ENCODE measurements at places on chromosomes 7 and 10.

GRCh38 chr7:30390736-30391636, 87.6 kb downstream of the NOD1 start:
- no peak for DNase-seq

GRCh38 chr10:35595106-35595505, 10.0 kb upstream of the GJD4 start:
- DNase-seq, result no peak

- DNase-seq, result no peak
Measured at GRCh38 chr10:10014846-10015245, 1002.8 kb upstream of the CELF2 start.

- DNase-seq, result no peak
Measured at GRCh38 chr7:6330657-6331056, 58.2 kb upstream of the CYTH3 start.

GRCh38 chr10:1024103-1024502, 1.6 kb downstream of the IDI2 start:
- no peak for DNase-seq

DNA sequence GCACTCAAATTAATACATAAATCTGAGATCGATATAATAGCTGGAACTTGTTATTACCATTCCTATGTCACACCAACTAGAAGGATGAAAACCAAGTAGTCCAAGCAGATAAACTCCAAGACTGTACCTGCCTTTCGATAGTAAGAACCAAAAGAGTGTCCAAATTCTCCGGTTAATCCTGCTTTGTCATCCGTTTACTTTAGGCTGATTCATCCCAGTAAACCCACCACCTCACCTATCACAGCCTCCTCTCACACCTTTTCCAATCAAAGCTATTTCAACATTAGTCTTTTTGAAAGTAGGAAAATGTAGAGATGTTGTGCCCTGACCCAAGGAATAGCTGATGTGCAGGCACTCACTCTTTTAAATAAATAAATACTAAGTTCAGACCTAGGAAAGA, 177.2 kb downstream of the CTNNA3 start:
- no peak for DNase-seq

DNA sequence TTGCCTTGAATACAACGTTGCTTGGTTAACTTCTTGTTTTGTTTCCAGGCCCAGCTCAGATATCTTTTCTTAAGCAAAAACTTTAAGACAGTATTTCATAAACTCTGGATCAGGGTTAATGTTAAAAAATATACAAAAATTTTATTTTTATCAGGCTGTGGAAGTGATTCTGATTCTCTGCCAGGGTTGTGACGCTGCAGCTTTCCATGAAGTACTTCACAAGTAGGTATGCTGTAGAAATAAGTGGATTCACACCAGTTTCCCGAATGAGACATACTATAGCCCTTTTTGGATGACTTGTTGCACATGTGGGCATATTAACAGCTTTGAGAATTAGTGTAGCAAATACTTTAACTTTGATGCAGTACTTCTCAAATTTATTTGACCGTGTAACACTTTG, 70.1 kb downstream of the CDK14 start:
- no peak for DNase-seq

DNA sequence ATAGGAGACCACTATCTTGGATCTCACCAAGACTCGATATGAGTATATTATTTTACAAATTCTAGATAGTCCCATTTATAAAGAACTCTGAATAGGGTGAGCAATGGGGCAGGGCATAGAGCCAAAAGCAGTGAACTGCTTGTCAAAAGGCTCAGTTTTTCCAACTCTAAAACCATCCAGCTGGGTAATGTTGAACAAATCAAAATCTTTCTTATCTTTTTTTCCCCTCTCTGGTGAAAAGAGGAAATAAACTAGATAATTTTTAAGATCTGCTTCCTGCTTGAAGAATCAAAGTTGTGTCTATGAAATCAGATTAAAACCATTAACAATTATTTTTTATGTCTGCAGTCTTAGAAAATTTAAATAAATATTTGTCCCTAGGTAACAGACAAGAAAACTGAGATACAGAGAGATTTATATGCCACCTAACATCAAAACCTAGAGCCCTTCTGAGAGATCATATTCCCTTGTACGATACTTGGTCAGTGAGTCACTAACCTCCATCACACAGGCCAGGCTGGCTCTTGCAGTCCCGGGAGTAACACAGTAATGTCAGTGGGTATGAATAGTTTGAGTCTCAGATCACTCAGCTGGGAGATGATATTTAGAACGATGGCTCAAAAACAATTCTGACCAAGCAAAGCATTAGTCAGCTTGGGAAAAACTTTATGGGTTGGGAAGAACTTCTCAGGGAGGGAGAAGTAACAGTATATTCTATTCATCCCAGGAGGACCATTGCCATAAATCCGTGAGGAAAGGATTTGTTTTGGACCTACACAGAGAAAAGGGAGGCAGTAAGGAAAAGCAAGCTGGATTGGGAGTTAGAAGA, 178.8 kb downstream of the REEP3 start:
- no peak for DNase-seq

GRCh38 chr10:7085913-7086589, 324.8 kb downstream of the SFMBT2 start:
- DNase-seq, result no peak

DNA sequence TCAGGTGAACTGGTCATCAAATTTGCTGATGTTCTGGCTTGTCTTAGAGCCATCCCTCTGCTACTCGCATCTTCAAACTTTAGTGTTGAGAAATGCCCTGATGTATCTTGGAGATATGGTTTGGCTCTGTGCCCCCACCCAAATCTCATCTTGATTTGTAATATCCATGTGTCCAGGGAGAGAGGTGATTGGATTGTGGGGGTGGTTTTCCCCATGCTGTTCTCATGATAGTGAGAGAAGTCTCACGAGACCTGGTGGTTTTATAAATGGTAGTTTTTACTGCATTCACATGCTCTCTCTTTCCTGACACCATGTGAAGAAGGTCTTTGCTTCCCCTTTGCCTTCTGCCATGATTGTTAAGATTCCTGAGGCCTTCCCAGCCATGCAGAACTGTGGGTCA, 74.0 kb upstream of the AFAP1L2 start:
- DNase-seq, result no peak

GRCh38 chr10:17062009-17062408, 67.6 kb downstream of the CUBN start:
- no peak for DNase-seq

- no peak for DNase-seq
Measured at GRCh38 chr10:67606572-67606971, 89.4 kb downstream of the CTNNA3 start.

DNA sequence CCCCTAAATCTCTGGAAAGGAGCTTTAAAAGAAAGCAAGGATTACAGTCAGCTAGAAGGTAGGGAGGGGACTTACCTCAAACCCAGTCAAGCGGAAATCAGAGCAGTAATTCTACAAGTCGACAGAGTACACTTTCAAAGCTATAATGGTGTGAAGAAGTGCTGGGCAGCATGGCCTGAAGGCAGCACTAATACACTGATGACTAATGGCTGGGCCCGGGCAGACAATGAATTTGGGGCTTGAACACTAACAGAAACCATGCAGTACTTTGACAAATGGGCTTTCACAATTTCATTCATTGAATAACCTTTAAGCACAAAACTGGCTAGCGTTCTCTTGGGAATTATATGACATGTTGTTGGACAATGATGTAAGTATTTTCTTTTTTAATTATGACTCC, 4.7 kb downstream of the GLI3 start:
- DNase-seq, result no peak

GRCh38 chr10:113297226-113297625, 255.6 kb upstream of the HABP2 start:
- DNase-seq, result no peak

GRCh38 chr7:51017576-51018535, 235.2 kb upstream of the GRB10 start:
- DNase-seq, result no peak

DNA sequence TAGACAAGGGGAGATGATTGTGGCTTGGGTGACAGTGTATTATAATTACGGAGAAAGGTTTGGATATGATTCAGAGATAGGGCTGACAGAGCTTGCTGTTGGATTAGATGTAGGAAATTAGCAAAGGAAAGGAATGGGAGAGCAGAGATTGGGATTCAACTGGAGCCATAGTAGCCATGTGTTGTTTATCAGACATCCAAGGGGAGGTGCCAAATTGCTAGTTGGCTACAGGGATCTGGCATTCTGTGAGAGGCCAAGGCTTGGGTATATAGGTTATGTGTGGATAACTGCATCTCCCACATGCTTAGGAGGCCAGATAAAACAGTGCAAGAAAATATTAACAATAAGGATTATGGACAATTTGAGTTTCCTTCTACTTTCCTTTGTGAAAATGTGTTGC, 34.9 kb downstream of the CSGALNACT2 start:
- DNase-seq, result no peak

DNA sequence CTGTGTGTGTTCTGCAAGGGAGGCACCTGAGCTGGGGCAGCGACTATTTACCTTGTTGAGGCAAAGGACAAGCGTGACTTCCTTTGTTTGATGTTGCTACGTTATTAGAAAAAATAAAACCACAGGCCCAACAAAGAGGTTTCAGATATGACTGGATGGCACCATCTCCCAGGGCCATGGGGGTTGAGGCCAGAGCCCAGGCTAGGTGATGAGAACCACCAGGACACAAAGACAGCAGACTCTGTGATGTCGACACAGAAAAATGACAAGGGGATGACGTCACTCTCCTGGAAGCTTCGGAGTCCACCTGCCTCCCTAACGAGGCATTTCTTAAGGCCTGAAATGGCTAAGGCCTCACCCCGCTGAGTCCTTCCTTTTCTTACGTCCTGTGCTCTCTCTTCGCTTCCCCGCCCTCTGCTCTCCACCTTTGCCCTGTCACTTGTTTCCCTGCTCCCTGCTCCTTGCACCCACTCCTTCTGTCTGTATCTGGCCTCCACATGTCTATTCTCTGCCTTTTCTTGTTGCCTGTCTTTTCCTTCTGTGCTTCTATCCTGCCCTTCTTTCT, 83.0 kb upstream of the ADRB1 start:
- DNase-seq, result peak; percentile 77

- no peak for DNase-seq
Measured at GRCh38 chr7:16129431-16130110, 291.8 kb downstream of the CRPPA start.

- no peak for DNase-seq
Measured at GRCh38 chr7:134182078-134182477, 54.9 kb downstream of the LRGUK start.

DNA sequence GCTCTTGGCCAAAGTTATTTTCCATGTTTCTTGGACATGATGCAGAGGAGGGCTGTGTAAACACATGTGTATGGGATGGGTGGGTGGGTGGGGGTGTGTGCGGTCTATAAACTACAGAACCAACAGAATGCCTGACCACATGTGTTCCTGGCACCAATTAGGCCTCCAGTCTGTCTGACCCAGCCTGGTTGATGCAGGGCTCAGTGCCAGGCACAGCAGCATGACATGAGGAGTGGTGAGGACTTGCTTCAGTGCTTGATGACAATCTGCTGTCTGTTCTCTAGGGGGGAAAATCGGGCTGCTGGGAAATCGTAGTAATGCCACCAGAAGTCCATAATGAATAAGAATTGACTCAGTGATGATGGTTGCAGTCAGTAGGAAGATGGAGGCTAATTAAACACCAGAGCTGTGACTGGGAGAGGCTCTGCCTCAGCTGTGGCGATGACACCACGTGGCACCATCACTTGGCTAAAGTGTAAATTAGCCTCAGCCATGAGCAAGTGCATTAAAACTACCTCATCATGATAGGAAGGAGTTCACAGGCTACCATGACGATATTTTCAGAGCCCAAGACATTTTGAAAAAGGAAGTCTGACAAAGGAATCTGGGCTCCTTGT, 260.1 kb upstream of the PODXL start:
- no peak for DNase-seq

- no peak for DNase-seq
Measured at GRCh38 chr10:32049113-32049512, 7.1 kb downstream of the KIF5B start.

- no peak for DNase-seq
Measured at GRCh38 chr7:4840079-4840501, 21.7 kb downstream of the PAPOLB start.

DNA sequence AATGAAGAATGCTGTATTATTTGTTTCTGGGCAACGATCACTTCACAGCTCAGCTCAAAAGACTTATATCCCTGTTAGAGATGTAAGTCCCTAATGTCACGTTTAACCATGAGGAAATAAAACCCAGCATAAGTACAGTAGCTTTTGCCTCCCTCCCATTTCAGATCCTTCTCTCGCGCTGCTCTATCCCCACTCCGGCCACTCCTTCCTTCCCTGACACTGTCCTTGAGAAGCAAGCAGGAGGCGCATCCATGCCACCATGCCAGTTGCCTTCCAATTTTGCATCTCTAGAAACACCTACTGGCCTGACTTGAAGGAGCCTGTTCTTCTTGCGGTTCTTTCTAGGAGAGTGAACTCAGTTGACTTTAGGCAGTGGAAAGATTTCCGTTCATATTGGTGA, 1.2 kb downstream of the FAM180A start:
- DNase-seq, result no peak

DNA sequence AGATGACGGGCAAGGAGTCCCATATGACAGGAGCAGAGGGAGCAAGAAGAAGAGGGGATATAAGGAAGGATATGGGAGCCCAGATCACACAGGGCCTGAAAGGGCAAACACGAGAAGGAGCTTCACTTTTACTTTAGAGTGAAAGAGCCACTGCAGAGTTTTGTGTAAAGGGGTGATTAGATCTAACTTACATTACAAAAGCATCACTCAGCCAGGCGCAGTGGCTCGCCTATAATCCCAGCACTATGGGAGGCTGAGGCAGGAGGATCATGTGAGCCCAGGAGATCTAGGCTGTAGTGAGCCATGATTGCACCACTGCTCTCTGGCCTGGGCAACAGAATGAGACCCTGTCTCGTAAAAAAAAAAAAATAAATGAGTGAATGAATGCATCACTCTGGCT, 91.1 kb downstream of the MPP7 start:
- DNase-seq, result no peak

DNA sequence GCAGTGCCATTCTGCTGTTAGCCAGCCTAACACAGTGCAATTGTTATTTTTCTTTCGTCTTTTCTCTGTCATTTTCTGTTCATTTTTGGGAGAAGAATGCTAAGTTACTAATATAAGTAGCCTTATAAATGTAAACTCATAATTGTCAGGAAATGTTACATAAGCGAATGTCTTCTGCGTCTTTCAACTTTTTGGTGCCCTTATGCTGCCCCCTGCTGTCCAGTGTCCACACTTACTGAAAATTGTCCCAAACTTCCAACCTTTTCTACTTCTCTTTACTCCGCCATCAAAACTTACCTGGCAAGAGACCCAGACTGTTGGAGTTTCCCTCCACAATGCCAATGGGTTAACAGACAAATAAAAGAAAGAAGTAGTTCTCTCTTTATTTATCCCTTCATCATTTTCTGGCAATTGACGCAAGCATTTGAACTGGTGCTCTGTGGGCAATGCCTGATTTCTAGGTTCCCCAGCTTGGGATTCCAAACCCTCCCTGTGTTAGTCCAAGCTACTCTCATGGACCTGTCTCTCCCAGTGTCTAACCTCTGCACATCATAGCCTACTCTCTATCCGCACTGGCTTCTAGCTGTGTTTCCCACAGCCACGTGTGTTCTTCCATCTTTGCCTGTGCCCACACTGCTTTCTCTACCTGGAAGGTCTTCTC, 21.0 kb upstream of the EPC1 start:
- DNase-seq, result peak; percentile 67

GRCh38 chr7:100745184-100745583, 11.8 kb downstream of the ZAN start:
- DNase-seq, result no peak

Measured in CD8-positive, alpha-beta T cell (primary cell).